ENCODE measurements at places on chromosomes 7 and 10. TPM values are rescaled to one million over a fixed set of nuclear protein-coding genes. Genes with fewer than 3 reads are reported as not detected.

The EIF5AL1 gene
- 0.19 TPM for total RNA-seq

The NKX1-2 gene
- total RNA-seq, result not detected

The PAOX gene
- total RNA-seq, result 14.5 TPM

The BMPER gene
- total RNA-seq, result not detected

The C10orf143 gene
- 11.0 TPM for total RNA-seq

The UBE2D1 gene
- 12.2 TPM for total RNA-seq

The DRGX gene
- total RNA-seq, result not detected

The SPACDR gene
- 3.2 TPM for total RNA-seq

The FBXL13 gene
- 1.3 TPM for total RNA-seq

The KLF14 gene
- not detected for total RNA-seq

The TRPV5 gene
- not detected for total RNA-seq

The ZFAND4 gene
- total RNA-seq, result 30.5 TPM

The OIT3 gene
- total RNA-seq, result not detected

DNA sequence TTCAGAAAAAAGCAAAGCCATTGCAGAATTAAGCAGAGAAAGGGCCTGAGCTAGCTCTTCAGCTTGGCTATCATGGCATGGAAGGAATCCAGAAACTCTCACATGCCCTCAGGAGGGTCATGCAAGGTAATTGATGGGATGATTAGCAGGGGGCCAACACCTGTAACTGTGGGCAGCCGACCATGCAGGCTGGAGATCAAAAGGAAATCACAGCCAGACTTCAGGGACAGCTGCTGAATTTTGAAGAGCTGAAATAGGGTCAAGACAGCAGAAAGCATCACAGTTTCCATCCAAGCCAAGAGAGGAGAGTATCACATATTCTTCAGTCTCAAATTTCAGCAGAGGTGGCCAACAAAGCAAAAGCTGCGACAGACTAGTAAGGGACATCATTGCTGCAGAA, 239.6 kb upstream of the STEAP1 start:
- H3K4me3 ChIP-seq, result no peak overlapping the region
- no peaks in the 10 kb centered on the region for H3K27me3 ChIP-seq
- no peak overlapping the region for H3K27ac ChIP-seq
- no peaks in the 10 kb centered on the region for H3K4me1 ChIP-seq
- H3K36me3 ChIP-seq, result no peaks in the 10 kb centered on the region
- no peak for DNase-seq

GRCh38 chr10:77424257-77424656, 213.4 kb downstream of the KCNMA1 start:
- no peak overlapping the region for H3K4me3 ChIP-seq
- no peak overlapping the region for H3K27ac ChIP-seq
- H3K27me3 ChIP-seq, result no peaks in the 10 kb centered on the region

DNA sequence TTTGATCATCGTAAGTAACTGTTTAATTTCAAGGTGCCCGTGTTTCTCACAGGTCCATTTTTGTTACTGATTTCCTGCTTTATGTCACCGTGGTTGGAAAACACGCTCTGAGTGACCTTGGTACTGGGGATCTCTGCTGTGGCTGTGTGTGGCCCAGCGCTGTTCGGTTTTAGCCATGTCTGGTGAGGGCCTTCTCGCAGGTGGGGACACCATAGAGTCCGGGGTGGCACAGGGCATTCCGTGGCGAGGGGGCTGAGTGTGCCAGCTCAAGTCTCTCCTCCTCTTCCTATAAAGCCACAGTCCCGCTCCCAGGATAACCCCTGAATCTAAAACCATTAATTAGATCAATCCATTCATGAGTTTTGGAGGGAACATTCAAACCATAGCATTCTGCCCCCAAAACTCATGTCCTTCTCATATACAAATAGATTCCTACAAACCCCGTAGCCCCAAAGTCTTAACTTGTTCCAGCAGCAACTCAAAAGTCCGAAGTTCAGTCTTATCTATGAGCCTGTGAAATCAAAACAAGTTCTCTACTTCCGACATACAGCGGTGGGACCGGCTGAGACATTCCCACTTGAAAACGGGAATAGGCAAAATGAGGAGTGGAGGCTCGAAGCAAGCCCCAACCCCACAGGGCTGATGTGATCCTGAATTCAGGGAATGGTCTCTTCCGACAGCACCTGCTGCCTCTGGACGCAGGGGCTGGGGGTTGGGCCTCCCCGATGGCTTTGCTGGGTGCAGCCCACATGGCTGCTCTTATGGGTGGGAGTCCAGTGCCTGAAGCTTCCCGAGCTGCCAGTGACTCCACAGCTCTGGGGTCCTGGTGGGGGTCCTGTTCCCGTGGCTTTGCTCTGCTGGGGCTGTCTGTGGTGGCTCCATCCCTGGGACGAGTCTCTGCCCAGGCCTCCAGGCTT, 55.0 kb upstream of the NKX6-2 start:
- no peak overlapping the region for H3K4me3 ChIP-seq
- DNase-seq, result no peak
- H3K4me1 ChIP-seq, result peaks cover 6% of the 10 kb centered on the region
- H3K27me3 ChIP-seq, result no peaks in the 10 kb centered on the region

- no peaks in the 10 kb centered on the region for H3K4me1 ChIP-seq
- no peaks in the 10 kb centered on the region for H3K36me3 ChIP-seq
- no peak for DNase-seq
Measured at GRCh38 chr10:118980870-118981269, 48.6 kb upstream of the NANOS1 start.

- peaks cover 49% of the 10 kb centered on the region for H3K27me3 ChIP-seq
- H3K36me3 ChIP-seq, result no peaks in the 10 kb centered on the region
- peaks cover 6% of the 10 kb centered on the region for H3K4me1 ChIP-seq
- no peak overlapping the region for H3K4me3 ChIP-seq
- no peak overlapping the region for H3K27ac ChIP-seq
Measured at GRCh38 chr7:155507576-155507975, 38.8 kb downstream of the CNPY1 start.

DNA sequence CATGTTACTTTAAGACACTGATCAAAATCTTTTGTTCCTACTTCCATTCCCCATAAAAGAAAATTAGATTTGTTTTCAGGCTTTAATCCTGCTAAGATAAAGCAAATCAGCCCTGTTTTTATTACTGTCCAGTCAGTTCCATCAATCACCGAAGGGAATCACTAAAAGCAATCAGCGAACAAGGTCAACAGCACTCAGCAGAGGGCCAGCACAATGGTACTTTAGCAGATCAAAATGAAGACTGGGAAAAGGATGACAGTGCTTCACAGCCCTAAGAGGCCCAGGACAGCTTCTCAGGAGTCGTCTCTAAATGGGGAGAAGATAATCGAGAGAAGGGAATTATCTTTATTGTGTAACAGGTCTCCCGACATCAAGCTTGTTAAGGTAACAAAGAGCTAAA, 32.7 kb downstream of the SEM1 start:
- H3K4me3 ChIP-seq, result no peak overlapping the region
- no peaks in the 10 kb centered on the region for H3K4me1 ChIP-seq
- H3K36me3 ChIP-seq, result peaks cover 9% of the 10 kb centered on the region
- DNase-seq, result no peak
- no peaks in the 10 kb centered on the region for H3K27me3 ChIP-seq
- H3K27ac ChIP-seq, result no peak overlapping the region

DNA sequence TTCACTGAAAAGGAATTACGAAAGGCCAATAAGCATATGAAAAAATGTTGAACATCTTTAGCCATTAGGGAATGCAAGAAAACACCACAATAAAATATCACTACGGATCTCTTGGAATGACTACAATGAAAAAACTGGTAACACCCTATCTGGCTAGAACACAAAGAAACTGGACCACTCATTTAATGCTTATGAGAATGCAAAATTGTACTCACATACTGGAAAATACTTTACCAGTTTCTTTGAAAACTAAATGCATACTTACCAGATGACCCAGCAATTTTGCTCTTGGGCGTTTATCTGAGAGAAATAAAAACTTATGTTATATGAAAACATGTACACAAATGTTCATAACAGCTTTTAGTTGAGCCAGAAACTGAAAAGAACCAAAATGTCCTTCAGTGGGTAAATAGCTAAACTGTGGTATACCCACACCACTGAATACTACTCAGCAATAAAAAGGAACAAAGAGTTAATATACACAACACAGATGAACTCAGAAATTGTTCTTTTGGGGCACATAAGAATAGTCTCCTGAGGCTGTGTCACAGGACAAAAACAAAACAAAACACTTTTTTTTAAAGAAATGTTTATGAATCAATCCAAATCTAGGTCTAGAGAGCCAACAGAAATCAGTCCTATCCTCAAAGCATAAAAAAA, 23.5 kb downstream of the CNOT4 start:
- no peaks in the 10 kb centered on the region for H3K4me1 ChIP-seq
- H3K36me3 ChIP-seq, result peaks cover 5% of the 10 kb centered on the region
- no peak for DNase-seq
- H3K27ac ChIP-seq, result no peak overlapping the region
- H3K27me3 ChIP-seq, result no peaks in the 10 kb centered on the region

DNA sequence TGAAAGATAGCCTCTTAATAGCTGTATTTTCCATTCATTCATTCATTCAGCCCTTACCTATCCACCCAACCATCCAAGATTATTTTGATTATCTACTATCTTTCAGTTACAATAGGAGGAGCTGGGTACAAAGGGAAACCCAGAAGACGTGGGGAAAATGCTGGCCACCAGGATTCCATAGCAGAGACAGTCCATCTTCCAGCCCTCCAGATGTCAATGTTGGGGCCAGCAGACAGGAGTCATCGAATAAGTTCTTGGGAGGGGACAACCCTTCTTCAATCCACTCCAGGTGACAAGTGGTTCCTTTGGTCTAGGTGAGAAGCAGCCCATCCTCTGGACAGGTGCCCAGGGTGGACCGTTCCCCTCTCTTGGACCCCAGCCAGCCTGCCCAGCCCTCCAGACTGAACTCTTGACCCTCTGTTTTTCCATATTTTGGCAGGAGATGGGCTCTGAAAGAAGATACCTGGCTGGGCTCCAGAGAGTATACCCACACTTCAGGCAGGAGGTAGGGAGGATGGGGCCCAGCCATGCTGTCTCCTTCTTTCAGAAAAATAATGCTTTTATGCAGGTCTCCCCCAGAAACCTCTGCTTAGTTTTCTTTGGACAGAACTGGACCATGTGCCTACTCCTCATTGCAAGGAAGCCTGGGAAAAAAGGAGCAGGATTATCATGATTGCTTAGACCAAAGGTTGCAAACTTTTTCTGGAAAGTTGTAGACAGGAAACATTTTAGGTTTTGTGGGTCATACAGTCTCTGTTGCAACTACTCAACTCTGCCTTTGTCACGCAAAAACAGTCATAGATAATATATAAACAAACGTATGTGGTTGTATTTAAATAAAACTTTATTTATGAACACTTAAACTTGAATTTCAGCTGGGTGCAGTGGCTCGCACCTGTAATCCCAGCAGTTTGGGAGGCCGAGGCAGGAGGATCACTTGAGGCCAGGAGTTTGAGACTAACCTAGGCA, 95.5 kb upstream of the SMNDC1 start:
- H3K27ac ChIP-seq, result no peak overlapping the region
- peaks cover 5% of the 10 kb centered on the region for H3K4me1 ChIP-seq
- no peak overlapping the region for H3K4me3 ChIP-seq

DNA sequence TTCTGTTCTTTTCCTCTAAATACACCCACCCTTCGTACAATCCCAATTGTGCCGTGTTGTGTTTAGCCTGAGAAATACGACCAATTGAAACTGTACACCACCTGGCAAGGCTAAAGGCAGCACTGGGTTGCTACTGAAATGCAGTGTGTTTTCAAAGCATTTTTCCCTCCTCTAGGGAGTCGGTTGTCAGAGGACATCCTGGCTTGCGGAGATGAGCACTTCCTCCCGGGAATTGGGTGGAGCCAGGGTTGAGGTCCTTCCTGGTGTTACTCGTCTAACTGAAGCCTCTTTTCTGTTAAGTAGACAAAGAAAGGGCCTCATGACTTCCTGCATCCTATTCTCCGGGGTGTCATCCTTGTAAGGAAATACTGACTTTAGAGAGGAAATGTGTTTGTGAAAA, 133.5 kb downstream of the MTPAP start:
- H3K27me3 ChIP-seq, result peaks cover 7% of the 10 kb centered on the region
- no peak overlapping the region for H3K27ac ChIP-seq
- H3K36me3 ChIP-seq, result no peaks in the 10 kb centered on the region
- no peak for DNase-seq

- no peak for DNase-seq
- H3K27me3 ChIP-seq, result no peaks in the 10 kb centered on the region
- H3K4me1 ChIP-seq, result peaks cover 7% of the 10 kb centered on the region
- no peaks in the 10 kb centered on the region for H3K36me3 ChIP-seq
Measured at GRCh38 chr10:124044143-124044862, 49.1 kb downstream of the CHST15 start.

GRCh38 chr7:133513608-133514007, 260.7 kb downstream of the EXOC4 start:
- no peaks in the 10 kb centered on the region for H3K4me1 ChIP-seq
- DNase-seq, result no peak
- H3K27me3 ChIP-seq, result no peaks in the 10 kb centered on the region
- H3K27ac ChIP-seq, result no peak overlapping the region
- H3K36me3 ChIP-seq, result no peaks in the 10 kb centered on the region
- no peak overlapping the region for H3K4me3 ChIP-seq

- H3K27ac ChIP-seq, result no peak overlapping the region
- no peak overlapping the region for H3K4me3 ChIP-seq
- no peaks in the 10 kb centered on the region for H3K4me1 ChIP-seq
- DNase-seq, result no peak
Measured at GRCh38 chr7:127437837-127438236, 45.3 kb upstream of the ZNF800 start.

- no peaks in the 10 kb centered on the region for H3K36me3 ChIP-seq
- H3K27ac ChIP-seq, result no peak overlapping the region
- no peak for DNase-seq
- no peaks in the 10 kb centered on the region for H3K4me1 ChIP-seq
- H3K4me3 ChIP-seq, result no peak overlapping the region
- H3K27me3 ChIP-seq, result no peaks in the 10 kb centered on the region
Measured at GRCh38 chr10:121405096-121405495, 193.1 kb downstream of the FGFR2 start.

GRCh38 chr10:55668326-55668922, 692.6 kb downstream of the ZWINT start:
- no peak overlapping the region for H3K27ac ChIP-seq
- H3K27me3 ChIP-seq, result no peaks in the 10 kb centered on the region
- H3K4me3 ChIP-seq, result no peak overlapping the region
- no peak for DNase-seq
- no peaks in the 10 kb centered on the region for H3K4me1 ChIP-seq

- no peaks in the 10 kb centered on the region for H3K36me3 ChIP-seq
- H3K27ac ChIP-seq, result no peak overlapping the region
- no peaks in the 10 kb centered on the region for H3K4me1 ChIP-seq
Measured at GRCh38 chr7:33448035-33448434, 318.7 kb downstream of the BBS9 start.

GRCh38 chr7:99499371-99499720, 735 bp downstream of the ZNF394 start:
- H3K27ac ChIP-seq, result peak overlapping the region; percentile 94
- peak; percentile 4 for DNase-seq
- peaks cover 12% of the 10 kb centered on the region for H3K4me1 ChIP-seq
- H3K36me3 ChIP-seq, result peaks cover 26% of the 10 kb centered on the region

DNA sequence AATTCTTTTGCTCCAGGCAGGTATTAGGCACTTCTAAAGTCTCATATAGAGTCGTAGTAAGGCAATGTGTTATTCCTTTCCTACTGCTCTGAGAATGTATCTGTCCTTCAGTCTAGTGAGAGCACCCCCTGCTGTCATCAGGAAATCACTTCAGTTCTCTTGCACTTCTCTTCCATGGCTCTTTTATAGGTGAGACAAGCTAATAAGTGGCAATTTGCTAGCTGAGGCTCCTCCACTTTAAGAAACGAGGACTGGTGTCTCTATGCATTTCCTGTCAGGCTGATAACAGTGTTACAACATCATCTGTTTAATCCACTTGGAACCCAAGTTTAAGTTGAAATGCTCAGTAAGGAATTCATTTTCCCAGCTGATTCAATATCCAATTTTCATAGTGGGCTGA, 350.6 kb downstream of the TFEC start:
- no peaks in the 10 kb centered on the region for H3K36me3 ChIP-seq
- H3K27ac ChIP-seq, result no peak overlapping the region
- H3K27me3 ChIP-seq, result no peaks in the 10 kb centered on the region
- no peaks in the 10 kb centered on the region for H3K4me1 ChIP-seq
- no peak for DNase-seq

Data from T-cell (primary cell).